Renal pelvis (tissue), 12 donors: ENCODE measurements at places on chromosomes 1 and 21.
A peak's percentile ranks its signal among the peaks of the same experiment; 100 is the strongest.

GRCh38 chr1:222225316-222225691, 322.6 kb downstream of the HHIPL2 start:
- no peak for DNase-seq

- peak; percentile 57 for DNase-seq
These were observed 1.0 kb upstream of the DIRAS3 start for GRCh38 chr1:68051475-68051874.

GRCh38 chr1:65958561-65959350, 166.1 kb downstream of the PDE4B start:
- peak; percentile 48 for DNase-seq

DNA sequence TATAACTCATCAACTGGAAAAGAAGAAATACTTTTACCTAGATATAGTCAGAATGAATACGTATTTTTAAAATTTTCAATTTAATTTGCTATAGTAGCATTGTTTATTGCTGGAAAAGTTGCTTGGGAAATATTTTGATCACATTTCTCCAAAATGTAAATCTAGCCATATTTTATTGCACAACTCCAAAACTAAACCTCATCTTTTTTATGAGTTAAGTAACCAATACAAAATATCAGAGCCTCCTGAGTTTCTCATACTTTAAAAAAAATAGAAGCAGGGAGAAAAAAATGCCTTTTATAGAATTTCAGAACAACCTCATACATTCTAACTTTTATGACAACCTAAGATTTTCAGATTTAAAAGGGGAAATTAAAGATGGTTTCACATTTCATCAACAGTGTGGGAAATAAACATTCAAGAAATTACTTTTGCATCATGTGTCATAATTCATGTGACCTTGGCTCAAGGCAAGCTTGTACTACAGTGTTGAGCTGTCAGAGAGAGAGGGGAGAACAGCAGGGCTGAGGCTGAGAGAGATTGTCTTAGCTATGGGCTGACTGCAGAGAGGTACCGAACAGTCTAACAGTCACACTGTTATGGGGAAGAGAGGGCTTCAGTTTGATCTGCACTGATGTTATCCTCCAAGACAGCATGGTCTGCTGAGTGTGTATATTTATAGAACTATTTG, 519.0 kb downstream of the LTN1 start:
- DNase-seq = no peak
